Activated T-cell treated with anti-CD3 and anti-CD28 coated beads for 24 hours (primary cell): ENCODE measurements at places on chromosomes 2 and 18.
A peak's percentile ranks its signal among the peaks of the same experiment; 100 is the strongest.

GRCh38 chr2:157427003-157427921, 16.6 kb downstream of the CYTIP start:
- no peak for DNase-seq

DNA sequence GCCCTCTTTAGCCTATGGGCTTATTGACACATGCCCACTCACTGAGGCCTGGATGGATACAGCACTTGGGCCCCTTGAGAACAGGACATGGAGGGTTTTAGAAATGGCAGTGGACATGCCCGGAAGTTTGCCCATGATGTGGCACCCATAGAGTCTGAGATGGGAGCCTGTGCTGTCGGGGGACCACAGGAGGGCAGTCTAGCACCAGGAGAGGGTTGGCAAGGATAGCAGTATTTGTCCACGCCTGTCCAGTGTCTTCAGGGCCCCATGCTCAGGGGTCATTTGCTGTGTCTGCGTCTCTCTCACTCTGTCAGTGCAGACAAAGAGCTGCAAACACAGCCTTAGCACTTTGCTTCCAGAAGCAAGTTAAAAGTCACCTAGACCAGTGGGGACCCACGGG, 48.7 kb downstream of the IL1RL2 start:
- no peak for DNase-seq

GRCh38 chr2:121722479-121722878, 14.2 kb downstream of the NIFK start:
- no peak for DNase-seq

GRCh38 chr2:105411720-105412407, 13.0 kb upstream of the FHL2 start:
- no peak for DNase-seq

DNA sequence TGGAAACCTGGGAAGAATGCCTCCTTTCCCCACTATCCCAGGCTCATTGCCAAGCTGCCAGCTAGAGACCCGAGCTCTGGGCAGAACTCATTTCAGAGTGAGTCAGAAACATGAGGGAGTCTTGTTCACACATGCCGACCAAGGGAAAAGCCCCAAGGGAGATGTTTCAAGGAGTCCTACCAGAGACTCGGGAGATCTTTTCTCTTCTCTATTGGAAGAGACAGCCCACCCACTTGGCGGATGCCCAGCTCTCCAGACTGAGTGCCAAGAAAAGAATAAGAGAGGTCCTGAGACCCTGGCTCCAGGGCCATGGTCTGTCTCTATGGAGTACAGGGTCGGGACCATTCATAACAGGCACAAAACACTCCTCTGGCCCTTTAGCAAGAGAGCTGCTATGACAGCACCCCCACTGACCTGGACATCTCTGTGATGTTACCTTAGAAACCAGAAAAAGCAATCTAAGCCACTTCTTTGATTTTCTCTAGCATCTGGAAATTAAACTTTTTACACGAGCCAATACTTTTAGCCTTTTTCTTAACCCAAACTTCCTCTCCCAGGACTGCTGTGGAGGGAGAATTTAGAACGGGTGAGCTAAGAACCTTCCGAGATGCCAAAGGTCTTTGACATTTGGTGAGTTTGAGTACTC, 18.5 kb upstream of the IGFBP5 start:
- no peak for DNase-seq

- DNase-seq, result no peak
Measured at GRCh38 chr2:46951290-46952064, 35.9 kb upstream of the MCFD2 start.

DNA sequence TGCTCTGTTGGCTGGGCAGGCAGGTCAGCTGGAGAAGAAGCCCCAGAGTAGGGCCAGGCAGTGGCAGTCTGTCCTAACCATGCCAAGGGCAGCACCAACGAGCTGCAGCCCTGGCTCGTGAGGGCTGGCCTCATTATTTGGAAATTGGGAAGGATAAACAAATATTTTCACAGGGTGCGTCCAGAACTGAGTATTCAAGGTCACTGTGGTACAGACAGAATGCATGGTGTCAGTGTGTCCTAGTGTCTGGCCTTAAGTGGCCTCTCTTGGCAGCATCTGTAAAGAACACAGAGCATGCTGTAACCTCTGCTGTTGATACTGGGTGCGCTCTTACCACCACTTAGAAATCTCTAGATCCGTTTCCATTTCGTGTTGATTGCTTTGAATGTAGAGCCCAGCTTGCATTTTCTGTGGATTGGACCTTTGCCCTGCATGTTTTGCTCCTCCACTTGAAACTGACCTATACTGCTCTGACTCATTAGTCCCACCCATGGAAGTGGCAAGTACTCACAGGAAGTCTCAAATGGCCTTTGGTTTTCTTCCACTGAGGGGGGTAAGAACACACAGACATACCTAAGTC, 88.2 kb downstream of the GREB1L start:
- DNase-seq, result no peak

DNA sequence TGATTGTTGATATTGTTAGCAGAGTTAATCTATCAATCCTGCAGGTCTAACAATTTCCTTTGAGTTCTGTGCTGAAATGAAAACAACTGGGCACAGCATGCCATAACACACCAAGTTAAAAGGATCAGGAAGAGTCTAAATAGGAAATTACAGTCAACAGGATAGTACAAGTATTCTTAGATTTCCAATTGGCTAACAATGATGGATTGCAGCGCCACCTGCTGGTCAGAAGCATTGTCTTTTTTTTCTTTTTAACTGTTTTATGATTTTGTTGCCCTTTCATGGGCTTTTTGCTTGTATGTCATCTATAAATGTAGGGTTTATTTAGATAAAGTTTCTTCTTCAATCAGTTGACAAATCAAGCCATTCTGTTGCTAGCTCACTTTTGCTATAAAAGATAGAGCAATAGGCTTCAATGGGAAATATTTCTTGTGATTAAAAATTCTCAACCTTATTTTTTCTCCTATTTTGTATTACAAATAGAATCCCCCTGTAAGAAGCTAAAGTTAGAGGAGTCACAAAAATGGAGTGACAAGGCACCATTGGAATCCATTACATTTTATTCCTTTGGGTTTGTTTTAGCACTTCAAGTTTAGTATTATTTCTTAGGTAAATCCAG, 40.8 kb upstream of the RPRM start:
- DNase-seq, result peak; percentile 30

- DNase-seq, result no peak
Measured at GRCh38 chr18:48656582-48656981, 117.8 kb downstream of the CTIF start.

DNA sequence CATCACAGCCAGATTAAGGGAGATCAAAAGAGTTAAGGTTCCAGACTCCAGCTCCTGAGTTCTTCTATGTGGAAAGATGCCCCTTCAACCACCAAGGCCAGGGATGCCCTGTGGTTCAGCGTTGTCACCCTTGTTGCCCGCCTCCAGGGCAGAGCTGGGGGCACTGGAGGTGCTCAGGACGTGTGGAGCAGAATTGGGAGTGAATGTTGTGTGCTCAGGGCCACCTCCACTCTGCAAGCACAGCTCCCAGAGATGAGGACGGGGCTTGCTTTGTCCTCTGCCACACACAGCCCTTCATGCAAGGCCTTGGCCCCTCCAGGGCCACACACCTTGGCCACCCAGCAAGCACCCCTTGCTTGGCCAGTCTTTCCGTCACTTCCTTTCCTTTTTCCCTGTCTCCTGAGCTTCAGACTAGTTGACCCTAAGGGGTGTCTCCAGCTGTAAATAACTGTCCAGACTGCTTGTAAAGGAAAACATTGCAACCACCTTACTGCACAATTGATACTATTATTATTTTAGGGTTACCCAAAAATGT, 103.3 kb downstream of the AGAP1 start:
- DNase-seq, result no peak

DNA sequence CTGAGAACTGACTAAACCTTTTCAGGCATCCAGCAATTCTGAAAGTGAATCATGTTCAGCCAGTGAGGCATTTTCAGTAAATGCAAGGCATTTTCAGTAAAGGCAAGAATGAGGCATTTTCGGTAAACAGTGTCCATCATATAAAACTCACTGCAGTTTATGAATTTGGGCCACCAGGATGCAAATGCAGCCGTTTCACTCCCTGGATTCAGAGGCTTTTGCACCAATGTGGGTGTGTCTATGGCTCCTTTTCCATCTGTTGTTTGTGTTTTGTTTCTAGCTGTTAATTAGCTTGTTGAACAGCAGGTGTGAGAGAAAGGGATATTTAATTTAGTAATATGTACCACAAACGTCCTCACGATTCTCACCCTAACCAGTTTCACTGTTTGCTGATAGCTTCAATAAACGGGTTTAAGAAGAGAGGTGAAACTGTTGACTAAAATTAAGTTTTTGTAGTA, 116.3 kb upstream of the PGAP1 start:
- DNase-seq, result no peak

DNA sequence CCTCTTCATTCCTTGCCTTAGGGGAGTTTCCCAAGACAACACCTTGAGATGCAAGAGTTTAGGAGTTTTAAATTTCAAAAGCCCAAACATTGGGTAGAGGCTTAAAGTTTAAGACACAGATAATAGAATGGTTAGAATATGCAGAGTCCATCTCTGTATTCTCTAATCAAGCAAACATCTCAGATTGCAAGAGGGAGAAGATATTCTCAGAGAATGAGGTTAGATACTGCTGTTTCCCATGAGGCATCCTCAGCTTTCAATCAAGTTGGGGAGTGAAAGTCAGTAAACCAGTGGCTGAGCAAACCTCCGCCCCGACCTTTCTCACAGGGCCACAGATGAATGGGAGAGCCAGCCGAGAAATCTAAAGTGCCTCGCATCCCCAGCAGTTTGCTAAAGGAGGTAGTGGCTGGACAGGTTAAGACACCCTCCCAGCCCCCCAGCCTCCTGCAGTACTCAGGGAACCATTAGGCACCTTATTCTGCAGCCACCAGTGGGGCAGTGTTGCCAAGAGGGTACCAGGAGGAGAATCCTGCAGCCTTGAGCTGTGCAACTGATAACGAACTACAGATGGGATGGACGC, 30.0 kb downstream of the FBXO36 start:
- no peak for DNase-seq

GRCh38 chr18:30439174-30439573, 603.4 kb downstream of the DSC3 start:
- DNase-seq, result no peak

DNA sequence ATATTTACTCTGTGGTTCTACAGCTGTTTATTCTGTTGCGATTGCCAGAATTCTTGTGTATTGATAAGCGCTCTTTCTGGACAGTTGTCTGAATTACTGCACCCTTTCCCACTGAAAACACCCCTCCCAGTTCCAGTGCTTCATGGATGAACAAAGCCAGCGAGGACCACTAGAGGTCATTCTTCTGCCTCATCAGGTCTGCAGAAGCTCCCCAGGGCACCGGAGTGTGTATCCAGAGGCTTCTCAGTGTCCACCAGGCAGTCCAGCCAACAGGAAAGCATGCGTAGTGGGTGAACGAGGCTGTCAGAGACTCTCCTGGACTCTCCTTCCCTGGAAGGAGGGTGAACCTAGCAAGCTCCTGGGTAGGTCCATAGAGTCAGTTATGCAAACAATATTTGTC, 40.6 kb upstream of the INHBB start:
- DNase-seq, result no peak

GRCh38 chr18:22728481-22729105, 204.5 kb upstream of the RBBP8 start:
- no peak for DNase-seq

GRCh38 chr2:134745023-134745422, 26.2 kb upstream of the TMEM163 start:
- no peak for DNase-seq

DNA sequence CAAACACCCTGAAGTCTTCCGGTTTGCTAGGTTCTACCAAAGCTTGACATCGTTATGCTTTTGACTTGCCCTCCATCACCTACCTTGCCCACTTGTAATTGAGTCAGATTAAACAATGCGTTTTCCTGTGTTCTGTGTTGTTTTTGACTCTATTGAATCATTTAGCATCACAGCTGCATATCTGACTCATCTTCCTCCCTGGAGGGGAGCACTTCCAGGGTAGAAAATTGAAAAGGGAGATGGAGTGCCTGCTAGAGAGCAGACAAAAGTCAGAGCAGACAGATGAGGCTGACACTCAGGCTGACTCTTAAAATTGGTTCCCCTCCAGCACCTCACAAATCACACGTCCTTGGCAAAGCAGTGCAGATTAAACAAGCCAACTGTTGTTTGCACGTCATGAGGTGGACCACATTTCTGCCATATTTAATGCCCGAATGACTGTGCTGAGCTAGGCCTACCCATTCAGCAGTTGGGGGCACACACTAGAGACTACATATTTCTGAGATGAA, 2.2 kb downstream of the MPP4 start:
- DNase-seq, result no peak

GRCh38 chr2:8761529-8762164, 75.8 kb downstream of the KIDINS220 start:
- DNase-seq, result no peak

DNA sequence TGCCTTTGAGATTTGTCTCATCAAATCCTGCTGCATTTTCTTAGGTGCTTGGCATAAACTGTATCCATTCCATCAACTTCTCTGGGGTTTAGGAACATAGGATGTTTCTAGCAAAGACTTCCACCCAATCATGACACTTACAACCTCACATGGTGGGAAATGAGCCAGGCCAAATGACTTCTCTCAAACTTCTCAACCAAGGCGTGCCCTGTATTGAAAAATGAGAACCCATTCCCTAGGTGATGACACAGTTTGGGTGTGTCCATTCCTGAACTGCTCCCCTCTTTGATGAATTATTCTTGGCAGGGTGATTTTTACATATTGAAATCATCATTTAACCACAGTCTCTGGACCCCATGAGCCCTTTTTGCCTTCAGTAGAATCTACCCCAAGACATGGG, 161.1 kb downstream of the EN1 start:
- no peak for DNase-seq

- DNase-seq, result no peak
Measured at GRCh38 chr2:98482362-98482761, 37.7 kb downstream of the INPP4A start.

GRCh38 chr2:236956031-236956618, 129.6 kb upstream of the COPS8 start:
- DNase-seq, result no peak

DNA sequence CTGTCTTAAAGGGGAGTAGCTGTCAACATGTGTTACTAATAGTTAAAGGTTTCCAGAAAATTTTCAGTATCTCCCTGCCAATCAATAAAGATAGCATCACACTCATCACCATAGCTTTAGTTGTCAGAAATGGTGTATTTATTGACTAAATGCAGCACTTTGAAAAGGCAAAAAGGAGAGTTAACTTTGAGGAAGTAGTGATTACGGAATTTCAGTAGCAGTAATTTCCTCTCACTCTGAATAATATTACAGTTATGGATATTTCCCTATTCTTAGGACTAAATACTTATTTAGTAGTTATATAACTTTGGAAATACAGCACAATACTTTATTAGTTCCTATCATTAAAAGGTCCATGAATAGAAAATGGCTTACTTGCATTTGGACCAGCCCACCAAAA, 250.5 kb downstream of the CAMKMT start:
- DNase-seq, result no peak

GRCh38 chr2:31286961-31287550, 53.1 kb downstream of the EHD3 start:
- DNase-seq, result no peak

GRCh38 chr2:187079901-187080300, 230.9 kb upstream of the ZSWIM2 start:
- no peak for DNase-seq
